NCI-H2081 treated with DMSO at 0.1 percent for 48 hours (cell line): ENCODE measurements at places on chromosomes 7 and 10.

DNA sequence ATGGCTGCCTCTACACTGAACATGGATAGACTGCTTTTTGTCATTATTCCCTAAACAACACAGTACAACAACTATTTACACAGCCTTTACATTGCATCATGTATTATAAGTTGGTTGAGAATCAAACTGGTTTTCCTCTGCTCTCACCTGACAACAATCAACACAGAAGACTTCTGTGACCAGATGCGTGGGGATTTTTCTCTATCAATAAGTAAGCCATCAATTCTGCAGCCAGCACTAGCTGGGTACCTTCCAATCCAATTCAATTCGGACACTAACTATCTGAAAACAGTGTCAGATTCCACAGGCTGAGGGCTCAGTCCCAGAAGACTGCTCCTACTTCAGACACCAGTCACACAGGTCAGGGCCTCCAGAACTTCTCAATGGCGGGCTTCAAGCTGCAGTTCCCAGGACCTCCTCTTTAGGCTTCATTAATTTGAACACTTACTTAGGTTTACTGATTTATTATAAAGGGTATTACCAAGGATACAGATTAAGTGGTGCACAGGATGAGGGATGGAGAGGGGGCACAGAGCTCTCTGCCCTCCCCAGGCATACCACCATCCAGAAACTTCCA is 36.4 kb upstream of the ASL start:
- DNase-seq = no peak

- no peak for DNase-seq
Measured at GRCh38 chr7:11858622-11859302, 26.8 kb upstream of the THSD7A start.

GRCh38 chr7:19491821-19492452 is 216.9 kb downstream of the POLR1F start:
- no peak for DNase-seq

DNA sequence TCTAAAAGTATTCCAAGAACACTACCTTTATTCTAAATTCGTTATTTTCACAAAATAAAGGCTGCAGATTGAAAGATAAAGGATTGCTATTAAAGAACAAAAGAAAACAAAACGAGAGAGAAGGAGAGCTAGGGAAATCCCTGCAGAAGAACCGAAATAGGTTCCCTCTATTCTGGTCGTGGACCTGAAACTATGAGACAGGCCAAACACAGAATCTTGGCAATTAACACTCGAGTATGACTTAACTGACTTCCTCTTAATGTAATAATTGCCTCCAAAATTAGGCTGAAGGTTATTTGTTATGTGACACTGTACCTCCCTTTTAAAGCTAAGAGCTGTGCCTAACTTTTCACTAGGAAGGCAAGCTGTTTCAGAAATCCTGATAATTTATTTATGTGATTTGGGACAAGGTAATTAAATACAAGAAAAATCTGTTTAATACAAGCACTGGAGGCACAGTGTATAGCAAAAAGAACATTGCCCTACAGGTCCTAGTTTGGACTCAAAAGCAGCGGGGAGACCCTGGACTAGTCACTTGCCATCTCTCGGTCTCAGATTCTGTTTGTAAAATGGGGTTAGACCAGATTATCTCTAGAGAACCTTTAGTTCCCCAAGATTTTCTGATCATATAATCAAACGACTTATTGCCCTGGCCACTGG is 11.6 kb downstream of the NAMPT start:
- DNase-seq = no peak

GRCh38 chr10:127485153-127485857 is 63.8 kb upstream of the NPS start:
- no peak for DNase-seq

DNA sequence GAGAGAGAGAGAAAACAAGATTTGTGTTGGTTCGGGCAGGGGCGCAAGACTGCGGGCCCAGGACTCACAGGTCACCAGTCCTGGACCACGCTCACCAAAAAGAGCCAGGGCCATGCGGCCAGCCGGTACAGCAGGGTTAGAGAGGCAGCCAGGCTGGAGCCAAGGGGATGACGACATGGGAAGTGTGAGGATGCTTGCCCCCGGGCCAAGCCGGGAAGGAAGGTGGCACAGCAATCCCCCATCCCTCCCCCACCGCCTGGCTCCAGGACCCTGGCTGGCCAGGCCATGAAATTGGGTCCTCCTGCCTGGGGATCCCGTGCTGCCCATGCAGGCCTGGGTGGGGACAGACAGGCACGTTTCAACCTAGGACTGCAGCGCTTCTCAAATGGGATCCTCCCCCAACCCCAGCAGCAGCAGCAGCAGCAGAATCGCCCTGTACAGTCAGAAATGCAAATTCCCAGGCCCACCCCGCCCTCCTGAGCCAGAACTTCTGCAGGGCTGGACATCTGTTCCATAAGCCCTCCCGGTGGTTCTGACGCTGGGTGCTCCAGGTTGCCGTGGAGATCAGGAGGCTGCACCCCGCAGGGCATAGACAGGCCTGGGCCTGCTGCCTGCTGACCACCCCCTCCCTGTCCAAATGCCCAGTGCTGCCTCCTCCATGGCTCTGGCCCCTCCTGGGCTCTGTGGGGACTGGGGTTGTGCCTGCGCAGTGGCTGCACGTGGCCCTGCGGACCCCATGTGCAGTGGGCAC is 35.0 kb downstream of the YKT6 start:
- DNase-seq = no peak

DNA sequence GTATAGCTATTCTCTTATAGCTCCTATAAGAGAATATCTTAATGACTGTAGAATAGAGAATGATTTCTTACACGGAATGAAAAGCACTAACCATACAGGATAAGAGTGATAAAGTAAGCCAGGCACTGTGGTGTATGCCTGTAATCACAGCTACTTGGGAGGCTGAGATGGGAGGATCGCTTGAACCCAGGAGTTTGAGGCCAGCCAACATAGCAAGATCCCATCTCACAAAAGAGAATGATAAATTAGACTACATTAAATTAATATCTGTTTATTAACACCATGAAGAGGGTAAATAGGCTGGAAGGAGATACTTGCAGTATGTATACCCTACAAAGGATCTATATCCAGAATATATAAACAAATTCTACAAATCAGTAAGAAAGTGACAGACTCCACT is 12.2 kb upstream of the OIT3 start:
- DNase-seq = no peak

GRCh38 chr10:32049113-32049512 is 7.1 kb downstream of the KIF5B start:
- no peak for DNase-seq

DNA sequence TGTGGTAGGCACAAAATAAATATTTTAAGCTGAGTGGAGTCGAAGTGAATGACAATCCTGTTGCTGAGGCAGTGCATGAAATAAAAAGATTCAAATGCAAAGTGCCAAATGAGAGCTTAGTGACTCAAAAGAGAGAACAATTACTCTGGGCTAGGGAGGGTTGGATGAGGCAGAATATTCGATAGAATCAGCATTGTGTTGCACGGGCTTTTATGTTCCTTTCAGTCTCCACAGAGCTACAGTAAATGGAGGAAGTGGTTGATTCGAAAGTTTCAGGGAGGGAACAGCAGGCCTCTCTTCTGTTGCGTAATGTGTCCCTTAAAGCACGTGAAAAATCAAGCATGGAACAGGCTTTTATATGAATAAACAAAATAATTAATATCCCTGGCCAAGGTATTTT is 599.3 kb upstream of the CELF2 start:
- DNase-seq = no peak

- no peak for DNase-seq
Measured at GRCh38 chr7:43784030-43784584, 25.6 kb downstream of the BLVRA start.

GRCh38 chr10:52864201-52865106 is 91.9 kb upstream of the MBL2 start:
- DNase-seq = no peak

GRCh38 chr7:148927123-148928045 is 43.3 kb upstream of the EZH2 start:
- no peak for DNase-seq

DNA sequence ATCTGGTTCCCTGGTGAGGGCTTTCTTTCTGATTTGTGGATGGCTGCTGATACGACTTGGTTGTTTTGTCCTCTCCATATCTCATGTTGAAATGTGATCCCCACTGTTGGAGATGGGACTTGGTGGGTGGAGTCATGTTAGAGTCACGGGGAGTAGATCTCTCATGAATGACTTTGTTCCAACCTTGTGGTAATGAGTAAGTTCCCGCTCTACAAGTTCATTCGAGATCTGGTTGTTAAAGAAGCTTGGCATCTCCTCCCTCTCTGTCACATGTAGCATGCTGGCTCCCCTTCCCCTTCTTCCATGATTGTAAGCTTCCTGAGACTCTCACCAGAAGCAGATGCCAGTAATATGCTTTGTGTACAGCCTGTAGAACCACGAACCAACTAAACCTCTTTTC is 37.1 kb upstream of the NXPH1 start:
- no peak for DNase-seq

GRCh38 chr7:81714306-81714705 is 55.5 kb downstream of the HGF start:
- DNase-seq = no peak

DNA sequence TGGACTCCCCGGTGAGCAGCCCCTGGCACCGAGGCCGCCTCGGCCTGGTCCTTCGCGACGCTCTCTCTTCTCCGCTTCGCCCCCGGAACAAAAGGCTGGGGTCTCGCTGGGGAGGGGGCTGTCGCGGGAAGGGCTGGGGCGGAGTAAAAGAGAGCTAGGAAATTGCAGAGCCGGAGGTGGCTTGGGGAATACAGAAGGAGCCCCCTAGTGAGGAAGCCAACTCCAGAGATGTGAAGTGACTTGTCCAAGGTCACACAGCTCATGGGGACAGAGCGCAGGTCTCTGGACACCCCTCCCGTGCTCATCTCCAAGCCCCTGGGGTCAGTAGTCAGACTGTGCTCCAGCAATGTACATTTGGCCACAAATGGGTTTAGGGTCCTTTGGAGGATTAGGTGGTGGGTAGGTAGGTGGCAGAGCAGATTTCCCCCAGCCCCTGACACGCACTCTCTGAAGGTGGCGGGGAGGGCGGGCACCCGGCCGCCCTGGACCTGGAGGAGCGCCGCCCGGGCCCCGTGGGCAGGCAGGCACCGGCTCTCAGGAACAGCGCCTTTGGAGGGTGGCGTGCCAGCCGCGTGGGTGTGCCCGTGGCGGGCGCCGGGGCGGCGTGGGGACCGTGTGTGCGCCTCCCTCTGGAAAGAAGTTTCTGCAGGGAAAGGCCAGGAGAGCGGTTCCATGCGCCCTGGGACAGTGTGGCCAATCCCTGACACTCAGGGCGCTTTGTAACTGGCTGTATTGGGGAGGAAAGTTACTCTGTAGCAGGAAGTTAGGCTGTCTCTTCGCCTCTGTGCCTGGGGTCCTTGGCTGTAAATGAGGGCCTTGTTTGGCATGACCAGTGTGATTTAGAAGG is 910 bp downstream of the WIPF3 start:
- DNase-seq = no peak

DNA sequence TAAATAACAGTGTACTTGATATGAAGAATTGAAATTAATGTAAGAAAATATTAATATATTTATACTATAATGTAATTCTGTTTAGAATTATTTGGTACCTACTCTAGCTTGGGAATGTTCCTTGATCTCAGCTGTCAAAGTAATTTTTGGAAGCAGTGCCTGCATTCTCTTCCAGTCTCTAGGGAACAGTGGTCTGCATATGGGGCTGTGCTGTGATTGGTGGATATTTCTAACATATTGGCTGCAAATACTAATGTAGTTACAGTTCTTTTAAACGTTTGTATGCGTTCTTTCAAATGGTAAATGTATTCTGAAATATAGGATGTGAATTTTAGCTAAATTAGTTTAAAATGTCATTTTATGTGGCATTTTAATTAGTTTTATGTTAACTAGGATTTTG is 87.2 kb downstream of the PHF14 start:
- no peak for DNase-seq

DNA sequence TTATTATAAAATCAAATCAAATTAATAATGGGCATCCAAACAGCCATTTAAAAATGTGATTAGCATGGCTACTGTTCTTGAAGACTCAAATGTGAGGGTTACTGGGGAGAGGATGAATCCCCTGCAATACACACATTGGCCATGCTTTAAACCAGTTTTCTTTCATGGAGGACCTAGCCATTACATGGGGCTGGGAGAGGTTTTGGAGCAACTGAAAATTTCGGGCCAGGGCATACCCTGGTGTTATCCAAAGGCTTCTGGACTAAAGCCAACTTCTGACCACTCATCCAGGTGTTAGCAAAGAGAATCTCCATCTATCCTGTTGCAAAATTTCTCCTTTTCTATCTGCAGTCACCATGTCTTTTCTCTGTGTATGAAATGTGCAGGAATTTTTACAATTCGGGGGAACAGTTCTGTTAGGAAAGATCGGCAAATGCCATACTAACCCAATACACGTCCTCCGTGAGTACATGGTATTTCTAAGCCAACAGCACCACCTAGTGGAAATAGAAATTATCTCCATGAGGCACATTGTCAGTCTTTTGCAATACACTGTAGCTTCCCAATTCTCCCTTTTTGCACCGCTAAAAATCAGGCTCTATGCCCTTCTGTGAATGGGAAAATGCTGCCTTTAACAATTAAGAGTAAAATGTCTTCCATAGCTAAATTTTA is 47.0 kb upstream of the ZNF107 start:
- no peak for DNase-seq

DNA sequence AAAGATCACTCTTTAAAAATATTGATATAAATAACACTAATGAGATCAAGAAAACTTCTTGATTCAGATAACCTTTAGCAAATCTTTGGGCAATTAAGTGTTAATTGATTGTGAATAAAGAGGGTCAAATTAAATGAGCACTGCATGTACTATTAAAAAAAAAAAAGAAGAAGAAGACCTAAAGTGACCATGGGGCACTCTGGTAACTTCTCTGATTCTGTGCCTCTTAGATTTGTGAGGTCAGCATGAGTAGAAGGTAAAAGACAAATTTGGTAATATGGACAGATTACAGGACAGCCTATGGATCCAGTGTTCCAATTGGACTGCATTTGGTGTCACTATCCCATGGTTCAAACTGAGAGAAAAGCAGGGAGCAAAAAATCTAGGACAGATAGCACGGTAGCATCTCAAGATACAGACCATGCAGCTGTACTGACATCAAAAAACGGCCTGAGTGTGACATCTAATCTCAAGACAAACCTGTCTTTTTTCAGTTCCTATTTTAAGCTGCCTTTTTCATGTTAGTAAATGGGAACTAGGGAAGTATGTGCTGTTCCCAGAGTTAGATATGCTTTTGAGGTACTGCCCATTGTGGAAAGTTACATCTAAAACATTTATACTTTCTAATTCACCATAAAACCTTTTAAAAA is 128.0 kb downstream of the KCND2 start:
- DNase-seq = no peak

DNA sequence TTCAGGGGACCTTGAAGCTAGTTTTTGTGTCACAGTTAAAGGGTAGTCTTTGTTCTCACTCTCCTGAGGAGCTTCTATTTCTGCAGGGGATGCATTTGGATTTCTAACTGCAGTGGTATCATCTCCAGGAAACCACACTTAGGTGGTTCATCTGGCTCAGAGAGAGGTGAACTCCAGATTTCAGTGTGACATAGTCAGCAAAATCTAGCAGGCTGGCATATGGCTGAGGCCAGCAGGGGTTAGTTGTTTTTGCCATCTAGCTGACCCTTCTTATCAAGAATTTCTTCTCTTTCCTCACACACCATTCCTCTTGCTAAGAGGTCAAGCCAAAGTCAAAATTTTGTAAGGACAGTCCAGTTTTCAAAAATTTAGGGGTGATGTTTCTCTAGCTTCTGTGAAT is 248.2 kb downstream of the REEP3 start:
- no peak for DNase-seq
